ENCODE measurements at places on chromosomes 7 and 10.

DNA sequence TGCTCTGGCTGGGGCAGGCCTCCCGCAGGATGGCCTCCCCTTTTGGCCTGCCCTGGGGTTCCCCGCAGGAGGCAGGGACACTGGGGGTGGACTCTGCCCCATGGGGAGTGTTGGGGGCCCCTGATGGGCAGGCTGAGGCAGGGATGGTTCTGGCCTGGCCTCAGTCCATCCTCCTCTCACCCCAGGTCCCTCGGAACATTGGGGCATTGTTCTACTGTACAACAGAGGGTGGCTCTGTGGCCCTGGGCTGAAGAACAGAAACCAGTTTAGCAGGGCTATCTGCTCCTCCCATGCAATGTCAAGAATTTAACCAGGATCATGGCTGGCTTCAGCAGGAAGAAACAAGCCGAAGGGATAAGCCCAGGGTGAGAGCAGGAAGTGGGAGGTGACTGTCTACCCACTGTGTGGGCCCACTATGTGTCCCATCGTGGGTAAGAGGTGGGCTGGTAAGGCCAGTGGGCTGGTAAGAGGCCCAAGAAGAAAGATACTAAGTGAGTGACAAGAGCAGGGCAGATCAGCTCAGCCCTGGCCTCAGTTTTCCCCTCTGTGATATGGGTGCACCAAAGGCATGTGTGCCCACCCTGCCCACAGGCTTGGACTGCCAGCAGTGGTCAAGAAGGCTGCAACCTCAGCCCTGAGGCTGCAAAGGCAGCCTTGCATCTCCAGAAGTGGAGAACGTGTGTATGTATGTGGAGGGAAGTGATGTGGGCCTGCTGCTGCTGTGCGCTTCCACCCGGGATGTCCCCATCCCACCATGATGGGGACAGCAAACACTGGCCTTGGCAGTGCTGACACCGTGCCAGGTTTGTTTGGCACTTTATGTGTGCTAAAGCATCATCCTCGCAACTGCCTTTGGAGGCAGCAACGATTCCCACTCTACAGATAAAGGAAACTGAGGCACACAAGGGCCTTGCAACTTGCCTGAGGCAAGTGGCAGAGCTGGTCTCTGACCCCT is 138.9 kb downstream of the SH3PXD2A start:
- DNase-seq = no peak

DNA sequence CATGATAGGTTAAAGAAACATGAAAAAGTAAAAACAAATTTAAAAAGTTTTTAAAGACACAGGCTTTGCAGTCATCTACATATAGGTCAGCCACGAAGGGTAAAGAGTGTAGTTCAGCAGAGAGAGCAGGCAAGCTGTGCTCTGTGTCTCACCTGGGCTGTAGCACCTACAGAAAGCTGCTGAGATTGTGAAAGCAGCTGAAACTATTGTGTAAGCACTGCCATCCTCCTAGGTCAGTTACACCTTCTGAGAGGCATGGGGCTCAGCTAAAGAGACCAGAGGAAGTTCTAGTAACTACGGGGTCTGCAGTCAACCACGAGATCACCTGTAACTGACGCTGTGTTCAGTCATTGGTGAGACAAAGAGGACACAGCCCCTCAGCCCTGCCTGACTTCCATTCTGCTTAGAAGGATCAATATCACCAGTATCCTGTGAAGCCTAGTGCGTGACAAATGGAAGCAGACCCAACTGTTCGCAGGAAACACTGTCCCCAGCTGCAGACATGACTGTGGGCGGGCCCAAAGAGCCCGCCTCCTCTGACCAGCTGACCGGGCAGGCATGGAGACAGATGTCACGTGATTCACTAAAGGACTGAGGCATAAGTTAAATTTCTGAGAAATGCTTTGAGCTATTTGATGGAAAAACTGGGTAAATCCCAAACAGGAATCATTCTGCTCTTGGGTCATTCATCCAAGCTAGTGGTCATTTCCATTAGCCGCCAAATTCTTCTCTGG is 87.9 kb downstream of the EBF3 start:
- DNase-seq = no peak

DNA sequence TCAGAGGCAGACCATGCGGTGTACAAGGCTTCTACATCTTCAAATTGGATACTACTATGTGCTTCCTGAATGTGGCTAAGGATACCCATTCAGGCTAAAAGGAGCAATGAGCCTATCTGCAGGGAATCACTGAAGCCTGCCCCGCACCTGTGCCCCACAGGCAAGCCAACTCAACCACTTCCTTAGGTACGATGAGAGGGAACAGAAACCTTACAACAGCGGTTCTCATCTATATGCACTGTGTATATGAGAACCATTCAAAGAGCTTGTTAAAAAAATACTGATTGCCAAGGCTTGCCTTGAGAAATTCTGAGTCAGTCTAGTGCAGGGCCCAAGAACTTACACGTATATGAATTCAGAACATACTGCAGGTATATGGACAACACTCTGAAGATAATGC is 679.6 kb downstream of the PARD3 start:
- no peak for DNase-seq

DNA sequence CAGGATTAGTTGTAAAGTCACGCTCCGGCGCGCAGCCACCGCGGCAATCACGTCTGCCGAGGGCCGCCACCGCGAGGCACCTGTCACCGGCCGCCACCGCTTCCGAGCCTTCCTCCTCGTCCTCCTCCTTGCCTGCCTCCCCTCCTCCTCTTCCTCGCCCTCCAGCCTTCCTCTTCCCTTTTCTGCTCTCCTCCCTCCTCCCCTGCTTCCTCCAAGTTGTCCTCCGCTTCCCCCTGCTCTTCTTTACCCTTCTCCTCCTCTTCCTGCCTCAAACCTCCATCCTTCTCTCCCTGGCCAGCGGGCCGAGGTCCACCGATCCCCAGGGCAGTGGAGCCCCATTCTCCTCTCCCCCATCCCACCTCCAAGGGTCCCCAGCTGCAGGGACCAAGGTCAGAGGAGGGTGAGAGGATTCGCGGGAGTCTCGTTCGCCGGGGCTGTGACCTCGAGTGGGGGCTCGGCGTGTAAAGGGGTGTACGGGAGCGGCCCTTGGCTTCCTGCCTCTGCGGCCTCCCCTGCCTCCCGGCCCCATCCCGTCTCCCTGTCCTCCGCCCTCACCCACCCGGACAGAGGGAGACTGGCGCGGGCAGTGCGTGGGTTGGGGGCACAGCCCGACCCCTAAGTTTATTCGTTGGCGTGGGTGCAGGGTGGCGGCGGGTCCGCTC is 89.5 kb upstream of the PAX2 start:
- DNase-seq = no peak

Data from effector memory CD8-positive, alpha-beta T cell (primary cell).